Renal cortex interstitium (tissue), 15 donors: ENCODE measurements at places on chromosomes 16 and 17.

DNA sequence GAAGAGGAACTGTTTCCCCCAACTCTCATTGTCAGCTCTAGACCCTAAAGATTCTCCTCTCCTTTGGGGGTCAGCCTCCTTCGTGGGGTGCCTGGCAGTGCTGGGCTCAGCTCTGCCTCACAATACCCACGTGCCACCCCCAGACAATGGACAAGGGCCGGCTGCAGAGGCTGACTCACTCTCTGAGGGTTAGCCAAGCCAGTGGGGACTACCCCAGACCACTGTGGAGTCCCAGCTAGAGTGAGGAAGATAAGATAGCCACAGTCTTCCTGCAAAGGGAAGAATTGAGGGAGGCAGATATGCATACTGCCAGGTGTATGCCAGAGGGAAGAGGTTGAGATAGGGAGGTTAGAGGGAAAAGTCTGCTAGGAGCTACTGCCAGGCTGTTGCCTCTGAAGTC, 13.5 kb upstream of the MTMR4 start:
- DNase-seq, result no peak

DNA sequence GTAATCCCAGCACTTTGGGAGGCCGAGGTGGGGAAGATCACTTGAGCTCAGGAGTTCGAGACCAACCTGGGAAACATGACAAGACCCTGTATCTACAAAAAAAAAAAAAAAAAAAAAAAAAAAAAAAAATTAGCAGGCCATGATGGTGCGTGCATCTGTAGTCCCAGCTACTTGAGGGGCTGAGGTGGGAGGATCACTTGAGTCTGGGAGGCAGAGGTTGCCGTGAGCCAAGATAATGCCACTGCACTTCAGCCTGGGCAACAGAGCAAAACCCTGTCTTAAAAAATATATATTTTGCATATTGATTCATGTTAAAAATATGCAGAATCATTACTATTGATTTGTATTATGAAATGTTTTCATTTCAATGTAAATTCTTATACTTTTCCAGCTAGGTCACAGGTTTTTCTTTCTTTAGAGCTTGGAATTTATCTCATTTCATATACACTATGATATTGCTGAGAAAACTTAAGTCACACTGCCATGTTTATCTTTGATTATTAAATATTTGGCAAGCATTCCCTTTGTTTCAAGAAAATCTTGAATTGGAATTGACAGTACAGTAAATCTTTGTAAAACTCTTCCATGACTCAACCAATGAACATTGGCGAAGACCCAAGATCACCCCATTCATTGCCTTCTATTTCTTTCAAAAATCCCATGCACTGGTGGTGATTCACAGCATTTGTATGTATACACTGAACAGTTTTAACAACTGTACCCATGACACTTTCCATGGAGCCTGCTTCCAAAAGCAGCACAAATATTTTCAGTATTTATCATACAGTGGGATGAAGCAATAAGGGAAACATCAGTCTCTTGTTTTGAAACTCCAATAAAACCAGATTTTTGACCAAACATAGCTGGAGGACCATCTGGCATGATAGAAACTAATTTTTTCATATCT, 83.5 kb upstream of the TNRC6A start:
- DNase-seq, result no peak

DNA sequence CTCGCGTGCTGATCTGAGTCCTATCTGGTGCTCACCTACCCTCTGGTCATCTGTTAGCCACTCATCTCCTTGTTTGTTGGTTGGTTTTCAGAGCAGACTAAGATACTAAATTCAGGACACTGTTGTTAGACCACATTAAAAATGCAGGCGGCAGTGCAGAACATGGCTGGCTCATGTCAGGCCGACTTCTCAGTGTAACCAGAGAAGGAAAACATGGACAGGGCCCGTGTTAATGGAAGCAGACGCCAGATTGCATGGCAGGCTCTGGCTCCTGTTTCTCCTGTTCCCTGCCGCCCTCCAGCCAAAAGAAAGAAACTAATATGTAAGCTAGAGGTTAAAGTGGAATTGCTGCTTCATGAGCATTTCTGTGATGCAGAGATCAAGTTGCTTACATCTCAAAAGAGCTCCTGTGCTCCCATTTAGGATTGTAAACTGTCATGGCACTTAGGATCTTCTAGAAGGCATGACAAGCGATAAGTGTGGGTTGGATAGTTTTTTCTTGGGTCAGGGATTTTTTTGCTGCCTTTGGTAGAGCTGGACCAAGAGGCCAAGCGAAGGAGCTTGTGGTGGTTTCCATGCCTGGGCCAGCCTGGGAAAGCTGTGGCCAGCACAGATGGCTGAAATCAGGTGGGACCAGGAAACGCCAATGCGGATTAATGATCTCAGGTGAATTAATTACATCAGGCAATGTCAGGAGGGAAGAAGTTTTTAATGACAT, 56.1 kb downstream of the YPEL2 start:
- DNase-seq, result no peak

- no peak for DNase-seq
These were observed 56.3 kb upstream of the SMIM36 start for GRCh38 chr17:55567240-55568214.

DNA sequence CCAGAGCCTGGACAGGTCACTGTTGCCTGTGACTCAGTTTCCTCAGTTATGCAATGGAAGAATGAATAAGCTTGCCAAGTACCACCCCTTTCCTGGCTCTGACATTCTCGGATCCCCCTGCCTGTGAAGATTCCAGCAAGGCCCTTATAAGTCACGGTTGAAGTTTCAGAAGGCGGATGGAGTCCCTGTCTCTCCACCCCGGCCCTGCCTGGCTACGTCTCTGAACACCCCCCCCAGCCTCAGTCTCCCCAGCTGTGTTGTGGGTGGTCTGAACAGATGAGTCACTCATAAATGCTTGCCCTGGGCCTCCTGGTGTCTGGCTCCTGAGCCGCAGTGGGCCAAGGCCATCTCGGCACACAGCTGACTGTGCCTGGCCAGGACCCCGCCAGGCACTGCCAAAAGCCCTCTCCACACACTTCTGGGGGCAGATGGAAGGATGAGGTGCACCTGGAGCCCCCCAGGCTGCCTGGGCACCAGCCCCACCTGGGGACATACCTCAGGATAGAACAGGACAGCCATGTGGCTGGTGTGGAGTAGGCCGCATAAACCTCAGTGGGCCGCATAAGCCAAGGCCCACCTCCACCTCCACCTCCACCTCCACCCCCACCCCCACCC, 15.4 kb downstream of the VASN start:
- no peak for DNase-seq

- DNase-seq, result no peak
These were observed 134.4 kb downstream of the MAF start for GRCh38 chr16:79466111-79466510.

DNA sequence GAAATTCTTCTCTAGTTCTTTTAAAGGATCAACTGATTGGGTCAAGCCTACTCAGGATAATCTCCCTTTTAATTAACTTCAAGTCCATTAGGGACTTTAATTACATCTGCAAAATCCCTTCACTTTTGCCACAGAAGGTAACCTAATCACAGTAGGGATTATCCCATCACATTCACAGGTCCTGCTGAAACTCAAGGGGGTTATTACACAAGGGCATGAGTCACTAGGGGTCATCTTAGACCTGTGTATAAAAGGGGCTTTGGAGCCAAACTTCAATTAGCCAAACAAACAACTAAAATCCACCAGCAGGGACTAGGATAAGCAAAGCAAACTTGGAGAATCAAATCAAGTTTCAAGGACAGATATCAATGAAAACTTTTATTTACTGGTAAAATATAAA, 19.4 kb downstream of the CIAPIN1 start:
- DNase-seq, result no peak

DNA sequence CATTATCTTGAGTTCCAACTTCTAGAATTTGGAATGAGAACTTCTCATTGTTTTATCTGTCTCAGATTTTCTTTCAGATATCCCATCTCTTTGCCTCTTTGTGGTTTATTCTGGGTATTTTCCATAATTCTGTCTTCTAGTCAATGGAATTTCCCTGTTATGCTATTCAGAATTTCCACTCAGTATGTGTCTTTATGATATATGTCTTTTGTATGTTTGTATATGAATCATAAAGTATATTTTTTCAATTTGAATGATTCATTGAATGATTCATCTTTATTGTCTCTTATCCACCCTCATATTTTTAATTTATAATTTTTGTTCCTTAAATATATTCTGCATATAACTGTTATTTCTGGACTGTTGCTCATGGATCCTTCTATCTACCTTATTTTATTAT, 729.7 kb upstream of the GOT2 start:
- DNase-seq, result no peak

- no peak for DNase-seq
These were observed 25.0 kb downstream of the FOXK2 start for GRCh38 chr17:82544431-82545070.

GRCh38 chr17:55816532-55817396, 65.9 kb downstream of the PCTP start:
- DNase-seq, result no peak

- peak; percentile 46 for DNase-seq
These were observed 751 bp downstream of the DCAF7 start for GRCh38 chr17:63550817-63551639.

DNA sequence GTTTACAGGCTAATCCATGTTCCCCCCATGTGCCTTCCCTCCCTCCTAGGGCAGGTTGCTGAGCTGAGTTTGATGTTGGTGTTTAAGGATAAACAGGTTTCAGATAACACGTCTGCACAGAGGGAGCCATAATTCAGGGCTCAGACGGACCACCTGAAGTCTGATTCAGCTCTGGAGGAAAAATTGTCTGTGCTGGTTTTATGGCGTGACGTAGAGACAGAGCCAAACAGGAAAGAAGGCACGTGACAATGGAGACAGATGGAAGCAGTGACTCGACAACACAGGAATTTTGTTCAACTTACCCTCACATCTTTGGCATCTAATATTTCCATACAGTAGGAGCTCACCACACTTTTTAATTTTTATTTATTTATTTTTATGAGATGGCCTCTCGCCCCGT, 10.7 kb upstream of the USP10 start:
- DNase-seq, result peak; percentile 31

- DNase-seq, result no peak
These were observed 40.8 kb downstream of the SLFN12L start for GRCh38 chr17:35496451-35497290.

- no peak for DNase-seq
These were observed 51.8 kb downstream of the SYT17 start for GRCh38 chr16:19219836-19220235.
